H4 (cell line): ENCODE measurements at places on chromosomes 3 and 15. TPM values are rescaled to one million over a fixed set of nuclear protein-coding genes. Genes with fewer than 3 reads are reported as not detected.

DLL4 gene
- total RNA-seq: 0.10 TPM in 1 of 2 replicates, not detected in the other

GRIP2 gene
- 0.77 TPM in 1 of 2 replicates, not detected in the other for total RNA-seq

PROK2 gene
- total RNA-seq: not detected in 2 replicates

PRSS50 gene
- not detected in 2 replicates for total RNA-seq

OR5H2 gene
- total RNA-seq: not detected in 2 replicates

DUT gene
- total RNA-seq: 103 and 132 TPM in 2 replicates

CCR8 gene
- not detected in 2 replicates for total RNA-seq

RARRES1 gene
- not detected in 2 replicates for total RNA-seq

ILDR1 gene
- not detected in 2 replicates for total RNA-seq

GLDN gene
- total RNA-seq: 55.3 and 66.0 TPM in 2 replicates

GAP43 gene
- 0.10 and 1.2 TPM in 2 replicates for total RNA-seq

FMN1 gene
- total RNA-seq: 3.6 TPM in 2 replicates

LRRC3B gene
- not detected in 2 replicates for total RNA-seq

SPRED1 gene
- total RNA-seq: 10.1 and 15.6 TPM in 2 replicates

ADIPOQ gene
- not detected in 2 replicates for total RNA-seq

CLCN2 gene
- total RNA-seq: 3.3 and 4.7 TPM in 2 replicates

CCR3 gene
- 0.27 and 0.29 TPM in 2 replicates for total RNA-seq

AHSG gene
- total RNA-seq: not detected in 2 replicates

SMCO1 gene
- not detected in 2 replicates for total RNA-seq

MKRN2OS gene
- not detected in 2 replicates for total RNA-seq
